ENCODE measurements at places on chromosomes 7 and 10.
A peak's percentile ranks its signal among the peaks of the same experiment; 100 is the strongest.

GRCh38 chr10:79051766-79052165 lies 17.0 kb upstream of the ZMIZ1 start:
- no peak for DNase-seq

DNA sequence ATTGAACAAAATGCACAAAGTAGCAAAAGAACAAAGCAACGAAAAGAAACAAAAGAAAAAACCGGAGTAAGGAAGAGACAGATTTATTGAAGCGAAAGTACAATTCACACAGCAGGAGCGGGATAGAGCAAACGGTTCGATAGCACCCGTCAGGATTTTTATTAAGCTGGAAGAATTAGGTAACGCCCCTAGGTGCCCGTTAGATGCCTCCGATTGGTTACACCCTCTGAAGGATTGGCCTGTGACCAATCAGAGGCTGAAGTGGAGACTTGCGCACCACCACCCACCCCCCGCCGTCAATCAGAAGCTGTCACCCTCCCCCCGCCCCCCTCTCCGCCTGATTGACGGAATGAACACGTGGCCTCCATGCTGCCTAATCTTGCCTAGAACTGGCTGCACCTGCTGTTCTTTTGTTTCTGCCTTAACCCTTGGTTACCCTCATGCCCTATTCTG lies 16.8 kb downstream of the OCM2 start:
- peak; percentile 7 for DNase-seq

DNA sequence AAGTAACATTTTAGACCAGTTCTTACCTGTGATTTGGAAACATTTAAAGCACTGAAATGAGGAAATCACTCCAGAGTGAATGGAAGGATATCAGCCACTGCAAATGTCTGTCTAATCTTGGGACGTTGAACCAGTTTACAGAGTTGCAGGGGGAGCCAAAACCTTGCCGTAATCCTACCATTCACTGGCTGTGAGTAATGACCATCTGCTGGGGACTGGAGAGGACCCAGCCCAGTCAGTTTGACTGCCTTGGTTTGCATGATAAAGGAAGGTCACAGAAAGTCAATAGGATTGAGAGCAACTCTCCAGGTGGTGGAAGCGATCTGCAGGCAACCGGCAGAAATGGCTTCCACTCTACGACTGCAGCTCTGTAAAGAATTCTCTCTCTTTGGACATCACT lies 167.2 kb downstream of the AKR1D1 start:
- DNase-seq, result peak; percentile 34

DNA sequence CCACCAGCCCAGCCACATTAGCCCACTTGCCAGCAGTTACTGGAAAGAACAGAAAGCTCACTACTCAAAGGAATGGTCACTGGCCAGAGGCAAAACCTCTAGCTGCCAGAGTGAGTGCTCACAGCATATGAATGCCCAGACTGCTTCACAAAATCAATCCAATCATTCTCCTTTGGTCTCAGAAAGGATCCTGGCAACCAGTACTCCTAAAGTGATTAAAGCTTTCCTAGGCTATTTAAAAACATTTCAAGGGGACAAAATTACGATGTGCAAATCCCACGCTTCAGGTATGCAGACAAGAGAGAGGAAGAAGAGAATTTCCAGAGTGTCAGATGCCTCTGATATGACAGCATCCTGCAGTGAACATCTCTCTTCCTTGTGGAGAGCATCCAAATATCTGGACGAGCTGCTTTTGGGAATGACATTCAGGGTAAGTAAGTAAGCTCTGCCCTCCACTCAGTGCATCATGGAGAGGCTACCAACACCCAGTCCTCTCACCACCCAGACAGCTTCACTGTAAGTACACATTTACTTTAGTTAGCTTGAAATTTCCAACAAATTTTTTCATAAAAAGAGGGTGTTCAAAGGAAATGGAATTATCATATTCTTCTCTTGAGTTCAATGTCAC lies 25.1 kb downstream of the ICA1 start:
- no peak for DNase-seq

GRCh38 chr10:104045151-104046089 lies 40.3 kb downstream of the COL17A1 start:
- peak; percentile 77 for DNase-seq

- peak; percentile 85 for DNase-seq
These were observed 42.7 kb downstream of the SPDYE5 start for GRCh38 chr7:75534727-75535307.

DNA sequence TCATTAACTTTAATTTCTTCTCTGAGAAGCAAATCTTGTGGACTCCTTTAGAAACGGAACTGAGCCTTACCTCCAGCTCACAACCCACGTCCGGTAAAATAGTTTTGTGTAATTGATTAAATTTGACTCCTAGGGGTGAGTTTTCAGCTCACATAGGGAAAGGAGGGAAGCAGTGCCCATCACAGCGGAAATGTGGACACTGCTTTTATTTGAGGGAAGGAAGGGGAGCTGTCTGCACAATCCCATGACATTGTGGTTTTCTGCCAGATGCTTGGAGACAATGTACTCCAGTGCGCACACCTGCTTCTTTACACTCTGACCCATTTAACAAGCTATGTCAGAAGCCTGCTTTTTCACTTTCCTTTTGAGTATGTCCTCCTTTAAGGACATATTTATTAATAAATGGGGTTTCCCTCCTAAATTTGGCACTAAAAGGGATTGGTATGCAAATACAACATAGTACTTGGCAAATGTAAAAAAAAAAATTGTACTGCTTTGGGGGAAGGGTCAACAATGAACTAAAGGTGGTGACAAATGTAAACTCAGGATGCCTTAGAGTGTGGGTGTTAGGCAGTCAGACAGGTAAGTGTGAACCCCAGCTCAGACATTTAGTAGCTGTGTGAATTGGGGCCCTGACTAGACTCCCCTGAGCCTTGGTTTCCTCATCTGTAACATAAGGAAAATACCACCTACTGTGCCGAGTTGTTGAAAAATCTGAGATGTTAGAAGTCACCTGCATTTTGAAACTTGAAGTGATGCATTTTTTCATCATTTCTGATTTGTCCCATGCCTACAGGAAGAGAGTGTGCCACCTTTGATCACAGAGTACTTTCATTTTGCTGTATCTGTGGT lies 90.2 kb upstream of the KLF6 start:
- no peak for DNase-seq

GRCh38 chr10:93384006-93384405 lies 98.1 kb downstream of the MYOF start:
- peak; percentile 33 for DNase-seq

DNA sequence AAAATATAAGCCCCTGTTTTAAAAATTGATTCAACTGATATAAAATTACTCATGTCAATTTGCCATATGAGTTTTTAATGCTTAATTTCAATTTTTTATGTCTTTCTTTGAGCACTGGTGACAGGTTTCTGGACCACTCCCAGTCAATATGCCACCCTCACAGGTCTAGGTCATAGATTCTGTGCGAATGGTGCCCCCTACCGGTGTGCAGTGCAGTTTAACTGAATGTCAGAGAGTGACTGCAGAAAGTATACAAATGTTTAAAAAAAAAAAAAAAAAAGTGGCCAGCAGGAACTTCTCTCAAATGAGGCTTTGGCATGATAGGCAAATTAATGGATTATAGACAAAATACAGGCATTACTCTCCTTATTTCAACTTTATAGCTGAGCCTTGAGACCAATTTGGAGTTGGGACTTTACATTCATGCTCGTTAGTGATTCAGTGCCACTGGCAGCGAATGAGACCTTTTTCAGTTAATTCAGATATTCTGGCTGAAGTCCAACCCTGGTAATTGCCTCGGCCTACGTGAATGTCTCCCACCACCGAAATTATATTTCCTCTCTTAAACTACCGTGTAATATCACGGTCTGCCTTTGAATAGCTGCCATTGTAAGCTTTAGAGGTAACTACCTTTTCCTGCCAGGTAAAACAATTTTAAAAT lies 427.6 kb downstream of the PHTF2 start:
- DNase-seq, result no peak

DNA sequence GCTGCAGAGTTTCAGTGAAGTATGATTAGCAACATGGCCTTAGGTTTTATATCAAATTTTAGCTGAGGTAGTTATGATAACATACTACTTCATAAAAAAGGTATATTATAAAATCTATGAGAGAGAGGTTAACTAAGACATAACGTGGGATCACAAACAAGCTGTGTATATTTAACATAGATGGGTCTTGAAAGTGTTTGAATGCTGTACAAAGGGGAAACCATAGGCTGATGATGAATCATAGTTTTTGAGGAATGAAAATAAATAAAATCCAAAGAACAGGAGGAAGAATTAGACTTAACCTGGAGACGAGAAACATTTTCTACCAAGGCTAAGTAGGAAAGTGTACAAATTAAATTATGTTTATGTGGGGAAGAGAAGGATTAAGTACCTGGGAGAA lies 119.0 kb downstream of the GNAI1 start:
- peak; percentile 48 for DNase-seq

DNA sequence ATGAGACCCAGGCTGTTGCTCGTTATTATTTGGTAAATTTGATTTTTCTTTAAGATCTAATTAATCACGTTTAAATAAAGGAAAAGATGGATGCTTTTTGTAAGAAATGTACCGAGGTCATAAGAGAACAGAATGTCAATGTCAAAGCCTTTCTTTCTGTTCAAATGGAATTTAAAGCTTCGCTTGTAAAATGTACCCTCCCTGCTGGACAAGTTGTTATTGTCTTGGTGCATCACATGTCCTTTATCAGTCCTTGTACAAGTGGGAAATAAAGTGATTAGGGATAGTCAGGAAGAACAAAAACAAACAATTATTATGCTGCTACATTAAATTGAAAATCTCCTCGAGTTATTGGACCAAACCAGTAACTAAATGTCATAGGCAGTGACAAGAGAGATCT lies 363.2 kb downstream of the PHTF2 start:
- no peak for DNase-seq

DNA sequence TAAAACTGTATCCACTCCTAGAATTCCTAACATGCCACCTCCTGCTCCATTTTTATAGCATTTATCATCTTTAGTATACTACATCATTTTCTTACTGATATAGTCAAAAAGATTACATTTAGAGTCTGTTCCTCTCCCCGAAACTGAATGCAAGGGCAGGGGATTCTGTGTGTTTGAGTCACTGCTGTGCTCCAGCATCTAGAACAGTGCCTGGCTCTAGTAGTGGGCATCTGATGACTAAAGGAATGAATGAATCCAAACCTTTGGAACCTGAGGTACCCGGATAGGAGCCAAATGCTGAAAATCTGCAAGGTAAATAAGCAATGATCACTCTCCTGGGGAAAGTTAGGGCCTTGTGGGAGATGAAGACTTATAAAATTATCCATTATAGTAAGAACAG lies 18.9 kb downstream of the GOT1 start:
- DNase-seq, result no peak

- peak; percentile 19 for DNase-seq
These were observed 64.1 kb downstream of the DOCK1 start for GRCh38 chr10:126969310-126969709.

DNA sequence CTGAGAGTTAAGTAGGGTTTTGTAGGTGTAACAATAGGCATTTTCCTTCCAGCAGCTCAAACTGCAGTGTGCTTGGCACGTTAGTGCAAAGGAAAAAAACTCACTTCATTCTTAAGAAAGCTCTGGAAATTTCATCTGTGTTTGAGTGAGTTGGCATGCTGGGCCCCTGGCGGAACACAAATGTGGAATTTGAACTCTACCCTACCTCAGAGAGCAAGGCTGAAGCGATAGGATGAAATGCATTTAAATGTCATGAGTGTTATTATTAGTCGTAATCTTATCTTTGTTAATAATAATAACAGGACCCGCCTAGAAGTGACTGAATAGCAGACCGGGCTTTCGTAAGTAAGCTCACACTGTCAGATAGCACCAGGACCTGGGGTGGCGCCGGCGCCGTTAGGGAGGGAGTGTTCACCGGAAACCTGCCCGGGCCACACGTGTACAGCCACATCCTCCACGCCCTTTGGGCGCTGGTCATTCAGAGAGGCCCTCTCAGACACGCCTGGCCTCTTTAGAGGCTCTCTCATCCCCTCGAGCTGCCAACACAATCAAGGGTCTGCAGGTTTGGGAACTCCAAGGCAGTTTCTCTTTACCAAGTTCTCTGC lies 63.5 kb downstream of the GRK5 start:
- peak; percentile 60 for DNase-seq

DNA sequence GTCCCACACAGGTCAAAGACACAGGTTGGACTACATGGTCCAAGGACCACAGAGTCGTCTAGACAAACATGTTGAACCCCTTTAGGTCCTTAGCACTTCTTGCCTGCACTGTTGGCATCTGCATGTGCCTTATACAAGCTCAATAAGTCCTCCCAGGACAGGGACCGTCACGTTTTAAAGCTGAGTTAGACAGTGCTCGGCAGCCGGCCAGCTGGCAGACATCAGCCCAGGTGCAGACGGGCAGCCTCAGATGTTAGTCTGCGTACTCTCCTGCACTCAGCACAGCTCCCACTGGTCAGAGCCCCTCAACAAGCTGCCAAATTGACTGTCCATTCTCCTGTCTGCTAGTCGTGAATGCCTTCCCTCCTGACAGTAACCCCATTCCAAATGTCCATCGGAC lies 34.9 kb downstream of the PARP12 start:
- no peak for DNase-seq

- DNase-seq, result peak; percentile 45
These were observed 98.6 kb downstream of the CREM start for GRCh38 chr10:35225204-35225603.

GRCh38 chr10:131143425-131144165 lies 167.9 kb downstream of the TCERG1L start:
- DNase-seq, result no peak

DNA sequence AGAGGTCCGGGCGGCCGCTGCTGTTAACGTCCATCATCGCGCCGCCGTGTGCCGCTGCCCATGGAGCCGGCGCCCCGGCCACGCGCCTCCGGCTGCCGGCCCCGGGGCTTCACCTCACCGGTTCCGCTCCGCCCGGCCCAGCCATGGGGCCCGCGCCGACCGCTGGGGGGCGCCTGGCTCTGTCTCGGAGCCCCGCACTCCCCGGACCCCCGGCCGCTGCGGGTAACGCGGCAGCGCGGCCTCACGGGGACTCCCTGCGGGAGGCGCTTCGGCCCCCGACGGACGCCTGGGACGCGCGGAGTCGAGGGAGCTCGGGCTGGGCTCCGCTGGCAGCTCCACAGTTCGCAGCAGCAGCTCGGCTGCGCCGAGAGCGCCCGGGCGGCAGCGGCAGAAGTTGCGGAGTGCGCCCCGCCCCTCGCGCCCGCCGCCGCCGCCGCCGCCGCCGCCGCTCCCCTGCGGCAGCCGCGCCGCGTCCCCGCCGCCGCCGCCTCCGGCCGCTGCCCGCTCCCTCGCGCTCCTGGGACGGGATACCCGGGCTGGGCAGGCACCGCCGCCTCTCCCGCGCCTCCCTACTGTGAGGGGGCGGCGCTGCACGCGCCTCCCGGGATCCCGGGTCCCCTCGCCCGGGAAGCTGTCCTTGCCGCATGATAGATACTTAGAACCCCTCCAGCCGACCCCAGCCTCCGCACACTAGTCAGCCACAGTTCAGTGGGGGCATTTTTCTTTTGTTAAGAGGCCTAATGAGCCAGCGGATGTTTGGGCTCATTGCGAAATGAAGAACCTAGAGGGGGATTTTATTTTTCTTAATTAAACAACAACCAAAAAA lies at the start of gene HTR7:
Gene HTR7, minus strand, starts transcription at position 405 of the 826 bp plus-strand sequence. Its CDS starts 368 bp downstream, at position 37.
- peak; percentile 47 for DNase-seq

DNA sequence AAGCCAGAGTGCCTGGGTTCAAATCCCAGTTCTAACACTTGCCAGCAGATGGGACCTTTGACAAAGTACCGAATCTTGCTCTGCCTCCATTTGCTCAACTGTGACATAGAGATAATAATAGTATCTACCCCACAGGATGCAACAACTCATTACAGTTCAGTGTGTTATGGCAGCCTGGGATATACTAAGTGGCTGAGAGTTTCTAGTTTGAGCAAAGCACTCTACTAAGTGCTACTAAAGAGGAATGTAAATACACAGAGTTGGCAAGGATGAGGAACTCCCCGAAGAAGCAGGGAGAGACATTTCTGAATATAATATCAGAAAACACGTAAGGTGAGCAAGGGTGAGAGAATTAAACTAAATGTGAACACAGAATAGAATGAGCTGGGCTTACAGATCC lies 243.2 kb downstream of the ARHGAP21 start:
- DNase-seq, result no peak
